ENCODE measurements at places on chromosomes 7 and 10.

DNA sequence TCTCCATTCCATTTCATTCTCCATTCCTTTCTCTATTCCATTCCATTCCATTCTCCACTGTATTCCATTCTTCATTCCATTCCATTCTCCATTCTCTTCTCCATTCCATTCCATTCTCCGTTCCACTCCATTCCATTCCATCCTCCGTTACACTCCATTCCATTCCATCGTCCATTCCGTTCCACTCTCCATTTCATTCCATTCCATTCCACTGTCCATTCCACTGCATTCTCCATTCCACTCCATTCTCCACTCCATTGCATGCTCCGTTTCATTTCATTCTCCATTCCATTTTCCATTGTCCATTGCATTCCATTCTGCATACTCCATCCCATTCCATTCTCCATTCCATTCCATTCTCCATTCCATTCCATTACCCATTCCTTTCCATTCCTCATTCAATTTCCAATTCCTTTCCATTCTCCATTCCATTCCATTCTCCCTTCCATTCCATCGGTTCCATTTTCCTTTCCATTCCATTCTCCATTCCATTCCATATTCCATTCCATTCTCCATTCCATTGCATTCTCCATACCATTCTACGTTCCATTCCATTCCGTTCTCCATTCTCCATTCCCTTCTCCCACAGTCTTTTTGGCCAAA lies 78.3 kb downstream of the NSUN6 start:
- DNase-seq, result no peak

GRCh38 chr10:75014516-75015230 lies 96.8 kb upstream of the SAMD8 start:
- no peak for DNase-seq

DNA sequence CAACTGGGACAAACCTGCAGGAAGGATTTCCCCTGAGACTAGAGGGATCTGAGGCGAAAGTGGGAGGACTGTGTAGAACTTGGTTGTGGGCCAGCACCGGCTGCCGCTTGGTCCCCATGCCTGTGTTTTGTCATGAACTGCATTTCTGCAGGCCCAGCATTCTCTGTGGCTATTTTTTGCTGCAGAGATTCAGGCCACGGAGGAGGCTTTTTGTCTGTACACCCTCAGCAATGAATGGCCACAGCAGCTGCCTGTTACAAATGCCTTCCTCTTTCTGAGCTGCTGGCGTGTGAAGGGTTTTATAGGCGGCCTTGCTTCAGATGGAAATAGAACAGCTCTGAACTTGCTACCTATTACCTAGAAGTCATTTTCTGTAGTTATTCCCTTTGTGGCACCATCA lies 164.4 kb downstream of the SH2D4B start:
- no peak for DNase-seq

DNA sequence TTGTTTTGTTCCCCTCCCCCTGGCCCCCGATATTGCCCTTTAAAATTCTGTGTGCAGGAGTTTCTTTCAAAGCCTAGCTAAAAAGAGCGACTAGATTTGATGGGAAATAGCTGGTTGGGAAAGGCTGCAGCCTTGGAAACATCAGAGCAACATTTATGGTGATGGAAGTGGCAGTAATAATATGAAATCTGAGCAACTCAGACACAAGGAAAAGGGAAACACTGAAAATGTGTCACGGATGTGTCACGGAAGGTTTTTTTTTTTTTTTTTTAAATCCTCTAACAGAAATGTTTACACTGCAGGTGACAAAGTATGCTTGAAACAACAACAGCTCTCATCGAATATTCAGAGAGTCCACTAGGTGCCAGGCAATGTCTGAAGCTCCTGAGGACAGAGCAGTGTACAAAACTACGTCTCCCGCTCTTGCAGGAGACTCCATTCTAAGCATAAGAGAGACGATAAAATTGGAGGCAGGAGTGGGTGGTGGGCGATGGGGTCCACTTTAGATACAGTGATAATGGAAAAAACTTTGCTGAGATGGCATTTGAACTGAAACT lies 143.0 kb downstream of the RSU1 start:
- no peak for DNase-seq

DNA sequence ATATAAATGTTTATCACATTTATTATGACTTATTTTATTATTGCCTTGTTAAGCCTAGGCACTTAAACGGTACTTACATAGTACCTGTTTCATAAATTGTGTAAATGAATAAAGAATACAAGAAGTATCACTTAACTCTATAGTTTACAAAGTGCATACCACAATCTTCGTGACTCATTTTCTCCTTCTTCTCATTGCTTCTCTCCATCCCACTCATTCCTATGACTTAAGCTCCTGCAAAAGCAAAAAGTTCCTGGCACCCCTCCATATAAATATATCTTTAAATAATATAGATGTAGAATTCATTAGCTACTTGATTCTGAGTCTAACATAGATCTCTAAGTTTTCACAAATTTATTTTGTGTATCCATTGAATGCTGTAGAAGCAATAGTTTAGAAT lies 1382.0 kb upstream of the CELF2 start:
- no peak for DNase-seq

GRCh38 chr10:95467162-95467599 lies 94.0 kb downstream of the SORBS1 start:
- peak; percentile 86 for DNase-seq

- no peak for DNase-seq
Measured at GRCh38 chr7:70040970-70041766, 442.9 kb downstream of the AUTS2 start.

DNA sequence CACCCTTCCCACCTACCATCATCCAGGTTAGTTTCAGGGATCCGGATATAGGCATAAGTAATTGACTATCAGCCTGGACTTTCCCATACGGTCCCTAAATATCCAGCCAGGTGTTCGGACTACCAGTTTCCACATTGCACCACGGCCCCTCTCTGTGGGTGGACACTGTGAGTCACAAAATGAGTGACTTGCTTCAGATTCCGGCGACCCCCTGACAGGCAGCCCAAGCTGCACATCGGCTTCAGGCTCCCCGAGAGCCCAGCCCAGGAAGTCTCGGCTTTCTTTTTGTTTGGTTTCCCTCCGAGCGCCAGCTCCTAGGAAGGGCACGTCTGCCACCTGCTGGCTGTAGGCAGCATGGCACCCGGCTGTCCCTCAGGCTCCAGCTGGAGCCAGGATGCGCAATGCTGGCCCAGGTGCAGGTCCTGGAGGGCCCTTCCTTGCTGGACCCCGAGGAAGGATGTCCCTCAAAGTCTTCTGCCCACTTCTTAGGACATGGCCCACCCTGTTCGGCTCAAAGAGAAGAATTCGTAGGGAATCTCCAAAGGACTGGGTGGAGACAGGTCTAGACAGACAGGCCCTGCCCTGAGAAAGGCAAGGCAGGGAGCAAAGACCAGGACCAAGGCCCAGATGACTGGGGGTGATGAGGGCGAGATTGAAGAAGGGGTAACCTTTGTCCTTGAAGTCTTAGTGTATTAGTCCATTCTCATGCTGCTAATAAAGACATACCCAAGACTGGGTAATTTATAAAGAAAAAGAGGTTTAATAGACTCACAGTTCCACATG lies 10.6 kb downstream of the HABP2 start:
- DNase-seq, result peak; percentile 66

DNA sequence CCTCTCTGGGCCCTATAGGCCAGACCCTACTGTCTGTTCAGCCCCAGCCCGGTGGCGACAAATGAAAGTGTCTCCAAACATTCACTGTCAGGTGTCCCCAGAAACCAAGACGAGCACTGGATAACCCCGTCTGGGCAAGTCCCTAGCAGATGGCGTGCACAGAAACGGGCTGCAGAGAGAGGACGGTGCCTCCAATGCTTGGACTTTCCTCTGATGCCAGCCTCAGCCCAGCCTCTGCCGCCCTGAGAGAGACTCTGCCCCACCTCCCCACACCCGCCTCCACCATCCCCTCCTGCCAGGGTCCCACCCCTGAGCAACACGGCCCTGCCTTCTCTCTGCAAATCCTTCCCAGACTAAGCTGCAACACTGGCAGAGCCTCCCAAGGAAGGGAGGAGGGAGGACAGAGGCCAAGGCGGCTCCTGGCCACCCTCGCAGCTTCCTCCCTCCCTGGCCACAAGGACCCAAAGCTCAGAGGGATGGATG lies 7.4 kb upstream of the LFNG start:
- DNase-seq, result no peak

DNA sequence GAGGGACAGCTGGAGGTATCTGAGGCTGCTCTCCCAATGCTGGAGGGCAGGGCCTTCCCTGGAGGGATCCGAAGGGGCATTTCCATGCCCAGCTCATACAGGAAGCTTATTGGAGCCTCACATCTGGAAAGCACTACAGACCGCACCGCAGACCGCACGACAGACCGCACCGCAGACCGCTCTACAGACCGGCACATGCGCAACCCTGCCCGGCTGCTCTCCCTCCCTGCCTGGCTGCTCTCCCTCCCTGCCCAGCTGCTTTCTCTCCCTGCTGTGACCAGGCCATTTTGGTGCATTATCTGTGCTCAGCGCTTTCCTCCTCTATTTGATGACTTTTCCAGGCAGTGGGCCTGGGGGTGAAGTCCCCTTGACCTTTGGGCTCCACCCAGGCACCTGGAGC lies 39.6 kb upstream of the EN2 start:
- no peak for DNase-seq

DNA sequence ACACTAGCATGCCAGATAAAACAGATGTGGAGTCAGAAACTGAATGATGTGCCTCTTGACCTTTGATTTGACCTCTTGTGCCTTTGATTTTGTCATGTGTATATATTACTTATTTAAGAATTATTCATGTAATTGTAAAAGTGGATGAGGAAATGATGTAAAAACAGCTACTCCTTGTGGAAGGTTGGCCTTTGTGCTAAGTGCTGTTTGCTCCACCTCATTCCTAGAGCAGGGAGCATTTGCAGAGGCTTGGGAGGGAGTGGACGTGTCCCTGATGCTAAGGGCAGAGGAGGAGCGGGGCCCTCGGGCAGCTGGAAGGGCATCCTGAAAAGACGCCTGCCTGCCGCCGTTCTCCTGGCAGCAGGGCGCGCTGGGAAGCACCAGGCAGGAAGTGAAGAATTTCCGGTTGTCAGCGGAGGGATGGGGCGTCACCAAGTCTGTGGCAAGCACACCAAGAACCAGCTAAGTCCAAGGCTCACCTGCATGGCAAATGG lies 197.6 kb upstream of the ZNF32 start:
- DNase-seq, result no peak

DNA sequence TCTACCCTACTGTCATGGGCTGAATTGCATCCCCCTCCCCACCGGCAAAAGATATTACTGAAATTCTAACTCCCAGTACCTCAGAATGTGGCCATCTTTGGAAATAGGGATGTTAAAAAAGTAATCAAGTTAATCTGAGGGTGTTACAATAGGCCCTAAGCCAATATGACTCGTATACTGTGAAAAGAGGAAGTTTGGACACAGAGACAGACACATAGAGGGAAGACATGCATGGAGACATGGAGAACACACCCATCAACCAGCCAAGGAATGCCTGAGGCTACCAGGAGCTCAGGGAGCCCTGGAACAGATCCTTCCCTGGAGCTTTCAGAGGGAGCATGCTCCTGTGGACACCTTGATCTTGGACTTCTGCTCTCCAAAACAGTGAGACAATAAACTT lies 138.2 kb upstream of the ADO start:
- no peak for DNase-seq

GRCh38 chr10:105807935-105808587 lies 1167.0 kb downstream of the SORCS3 start:
- DNase-seq, result no peak

GRCh38 chr10:34651416-34652195 lies 163.5 kb downstream of the PARD3 start:
- no peak for DNase-seq

DNA sequence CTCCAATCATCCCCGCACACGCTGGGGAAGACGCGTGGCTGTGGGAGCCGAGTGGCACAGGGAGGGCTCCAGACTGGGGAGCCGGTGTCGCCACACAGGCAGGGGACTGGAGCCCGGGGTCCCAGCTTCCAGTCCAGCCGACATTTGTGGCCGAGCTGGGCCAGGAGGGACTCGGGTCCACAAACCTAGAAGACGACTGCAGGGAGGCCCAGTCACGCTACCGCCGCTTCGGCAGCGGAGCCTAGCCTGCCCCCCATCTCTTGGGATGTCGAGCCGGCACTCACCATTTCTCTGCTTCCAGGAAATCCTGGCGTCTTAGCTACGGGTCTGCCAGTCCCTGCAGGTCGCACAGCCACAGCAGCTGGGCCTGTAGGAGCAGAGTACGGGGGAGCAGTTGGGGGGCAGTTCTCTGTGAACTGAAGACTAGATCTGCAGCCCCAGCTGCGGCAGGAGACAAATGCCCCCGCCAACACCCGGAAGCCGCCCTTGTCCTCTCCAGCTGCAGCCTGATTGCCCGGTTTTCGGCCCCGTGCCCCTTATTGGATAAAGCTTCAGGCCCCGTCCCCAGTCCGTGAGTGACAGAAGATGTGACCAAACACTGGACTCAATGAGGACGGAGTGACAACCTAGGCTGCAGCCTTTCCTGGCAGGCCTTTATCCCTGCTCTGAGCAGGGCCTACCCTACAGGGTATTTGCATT lies 270.7 kb downstream of the ZNF33B start:
- DNase-seq, result peak; percentile 60

DNA sequence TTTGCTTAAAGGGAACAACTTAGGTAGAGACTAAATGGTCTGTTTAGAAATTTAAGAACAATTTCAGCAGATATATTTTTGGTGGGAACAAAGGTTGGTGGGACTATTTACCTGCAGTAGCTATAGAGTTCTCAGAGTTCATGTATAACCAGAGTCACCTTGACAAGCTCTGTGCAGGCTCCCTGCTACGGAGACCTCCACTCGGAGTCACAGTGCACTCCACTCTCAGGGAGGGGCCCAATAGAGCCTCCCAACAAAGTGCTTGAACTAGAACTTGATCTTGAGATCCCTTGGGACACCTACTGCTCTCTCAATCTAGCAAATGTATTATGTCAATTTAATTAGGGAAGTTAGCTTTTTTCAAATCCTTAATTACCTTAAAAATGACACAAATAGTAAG lies 2.3 kb downstream of the MYPN start:
- DNase-seq, result no peak

DNA sequence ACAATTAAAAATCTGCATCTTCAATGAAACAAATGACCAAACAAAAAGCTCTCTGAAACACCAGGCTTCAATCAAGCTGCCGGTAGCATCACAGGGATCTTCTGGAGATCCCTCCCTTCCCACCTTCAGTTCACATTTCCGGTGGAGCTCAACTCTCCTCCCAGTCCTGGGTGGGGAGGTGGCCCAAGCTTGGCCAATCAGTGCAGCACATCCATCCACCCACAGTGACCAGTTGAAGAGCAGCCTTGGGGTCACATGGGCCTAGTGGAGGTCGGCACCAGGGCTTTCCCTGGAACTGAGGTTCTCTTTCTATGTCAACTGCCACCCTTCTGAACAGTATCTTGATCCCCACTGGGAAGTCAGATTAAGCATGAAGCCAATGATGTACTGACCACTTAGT lies 620.1 kb upstream of the MGMT start:
- no peak for DNase-seq

DNA sequence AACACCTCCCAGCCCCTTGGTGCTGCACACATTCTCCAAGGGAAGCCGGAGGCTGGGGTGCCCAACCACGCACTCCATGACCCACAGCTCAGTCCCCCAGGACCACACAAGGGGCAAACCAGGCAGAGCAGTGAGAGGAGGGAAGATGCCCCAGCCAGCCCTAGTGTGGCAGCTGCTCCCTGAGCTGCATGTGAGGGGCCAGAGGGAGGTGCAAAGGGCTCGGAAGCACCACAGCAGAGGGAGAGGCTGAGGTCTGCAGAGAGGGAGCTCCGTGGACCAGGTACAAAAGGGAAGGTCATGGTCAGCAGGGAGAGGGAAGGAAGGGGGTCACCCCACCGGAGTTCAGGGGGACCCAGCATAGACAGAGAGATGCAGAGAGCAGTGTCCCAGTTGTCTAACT lies 1.5 kb upstream of the CALML5 start:
- DNase-seq, result no peak

GRCh38 chr10:93413252-93413689 lies 68.9 kb downstream of the MYOF start:
- DNase-seq, result no peak

Measured in gastrocnemius medialis (tissue), 4 donors.